ENCODE measurements at places on chromosomes 1 and 21. TPM values are rescaled to one million over a fixed set of nuclear protein-coding genes. Genes with fewer than 3 reads are reported as not detected.

TP53BP2 gene
- total RNA-seq: 1.5 TPM

SMIM12 gene
- 33.0 TPM for total RNA-seq

KRTAP11-1 gene
- not detected for total RNA-seq

YARS1 gene
- total RNA-seq: 159 TPM

PDC gene
- total RNA-seq: not detected

TRABD2B gene
- not detected for total RNA-seq

SERPINC1 gene
- 0.26 TPM for total RNA-seq

MROH9 gene
- not detected for total RNA-seq

MLLT11 gene
- 5.3 TPM for total RNA-seq

LEFTY2 gene
- not detected for total RNA-seq

TP73 gene
- total RNA-seq: 0.52 TPM

KRTAP19-4 gene
- not detected for total RNA-seq

DNA sequence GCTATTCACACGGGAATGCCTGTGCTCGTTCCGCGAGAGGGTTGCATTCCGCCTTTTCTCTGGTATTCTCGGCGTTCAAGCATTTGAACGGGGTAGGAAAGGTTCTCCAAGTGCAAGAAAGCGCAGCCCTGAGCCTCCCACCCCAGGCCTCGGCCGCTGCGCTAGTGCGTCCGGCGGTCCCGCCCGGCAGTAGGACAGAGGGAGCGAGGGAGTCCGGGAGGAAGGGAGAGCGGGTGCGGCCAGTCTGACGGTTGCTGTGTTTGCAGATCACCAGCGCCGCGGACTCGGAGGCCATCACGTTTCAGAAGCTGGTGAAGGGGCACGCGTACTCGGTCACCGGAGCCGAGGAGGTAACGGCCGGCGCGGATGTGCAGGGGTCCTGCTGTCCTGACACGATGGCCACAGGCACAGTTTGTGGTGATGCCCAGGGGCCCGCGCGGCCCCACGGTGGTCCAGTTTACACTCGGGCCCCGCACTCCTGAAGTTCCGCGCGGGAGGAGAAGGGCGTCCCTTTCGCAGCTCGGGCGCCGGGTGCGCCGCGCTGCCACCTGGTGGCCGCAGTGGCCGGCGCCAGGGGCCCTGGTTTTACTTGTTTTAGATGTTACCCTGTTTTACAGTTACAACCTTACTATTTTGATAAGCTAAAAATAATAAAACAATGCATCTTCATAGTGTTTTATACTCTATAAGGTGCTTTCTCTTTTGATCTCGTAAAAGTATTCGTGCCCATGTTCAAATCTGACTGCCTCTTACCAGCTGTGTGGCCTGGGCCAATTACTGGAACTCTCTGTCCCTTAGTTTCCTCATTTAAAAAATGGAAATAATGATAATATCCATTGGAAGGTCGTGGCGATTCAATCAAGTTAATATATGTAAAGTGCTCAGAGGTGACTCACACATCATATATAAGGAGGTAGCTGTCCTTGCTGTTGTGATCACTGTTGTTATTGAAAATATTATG lies 36.7 kb downstream of the CAPN2 start:
- no peak overlapping the region for H3K4me3 ChIP-seq

GRCh38 chr1:87170931-87171598 lies 157.6 kb upstream of the LMO4 start:
- DNase-seq: no peak
- no peaks in the 10 kb centered on the region for H3K36me3 ChIP-seq
- no peak overlapping the region for H3K4me3 ChIP-seq
- no peaks in the 10 kb centered on the region for H3K27me3 ChIP-seq
- no peak overlapping the region for H3K27ac ChIP-seq
- H3K4me1 ChIP-seq: peaks cover 3% of the 10 kb centered on the region

DNA sequence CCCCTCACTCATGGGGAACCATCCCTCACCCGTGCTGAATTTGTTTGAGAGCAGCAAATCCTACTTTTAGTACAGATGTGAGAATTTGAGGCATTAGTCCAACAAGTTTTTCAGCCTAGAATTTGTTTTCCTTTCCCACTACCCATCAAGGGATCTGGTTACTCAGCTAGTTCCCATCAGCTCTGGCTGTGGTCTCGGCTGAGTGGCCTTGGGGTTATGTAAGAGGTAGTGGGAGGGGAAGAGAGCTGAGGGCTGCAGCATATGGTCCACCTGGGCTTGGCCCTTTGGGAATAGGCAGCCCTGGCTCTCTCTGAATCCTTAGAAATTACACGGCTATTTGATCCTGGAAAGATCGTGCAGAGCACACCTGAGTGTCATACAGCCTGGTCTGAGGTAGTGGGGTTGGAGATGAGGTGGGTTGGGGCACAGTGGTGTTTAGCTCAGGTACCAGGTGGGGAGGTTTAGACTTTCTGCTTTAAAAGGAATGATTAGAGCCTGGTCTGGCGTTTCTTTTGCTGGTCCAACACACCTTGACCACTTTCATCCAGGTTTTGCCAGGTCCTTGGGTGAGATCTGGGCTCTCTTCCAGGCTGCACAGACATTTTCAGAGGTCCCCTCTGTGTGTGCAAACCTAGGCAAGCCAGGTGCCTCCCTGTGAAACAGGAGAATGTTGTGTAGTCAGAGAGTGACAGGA lies 4.2 kb downstream of the GSTM4 start:
- H3K4me3 ChIP-seq: no peak overlapping the region
- DNase-seq: peak; percentile 41
- H3K36me3 ChIP-seq: no peaks in the 10 kb centered on the region
- no peak overlapping the region for H3K27ac ChIP-seq
- H3K4me1 ChIP-seq: peaks cover 34% of the 10 kb centered on the region

GRCh38 chr1:36709869-36710481 lies 227.3 kb upstream of the CSF3R start:
- no peak overlapping the region for H3K4me3 ChIP-seq
- DNase-seq: no peak
- no peaks in the 10 kb centered on the region for H3K36me3 ChIP-seq
- H3K27me3 ChIP-seq: no peaks in the 10 kb centered on the region

GRCh38 chr1:195053478-195053877 lies 1554.8 kb downstream of the KCNT2 start:
- no peak overlapping the region for H3K4me3 ChIP-seq
- no peaks in the 10 kb centered on the region for H3K27me3 ChIP-seq
- no peak overlapping the region for H3K27ac ChIP-seq
- DNase-seq: no peak
- H3K36me3 ChIP-seq: no peaks in the 10 kb centered on the region

GRCh38 chr1:155527677-155528076 lies 34.9 kb downstream of the ASH1L start:
- H3K36me3 ChIP-seq: peaks cover 5% of the 10 kb centered on the region
- DNase-seq: no peak
- H3K4me1 ChIP-seq: peaks cover 78% of the 10 kb centered on the region
- peak overlapping the region; percentile 97 for H3K27ac ChIP-seq
- H3K4me3 ChIP-seq: no peak overlapping the region

GRCh38 chr1:117754061-117754969 lies 148.5 kb downstream of the TENT5C start:
- peak; percentile 68 for DNase-seq
- H3K36me3 ChIP-seq: no peaks in the 10 kb centered on the region
- H3K4me3 ChIP-seq: no peak overlapping the region
- H3K27me3 ChIP-seq: no peaks in the 10 kb centered on the region
- H3K4me1 ChIP-seq: peaks cover 6% of the 10 kb centered on the region

GRCh38 chr1:50378770-50379169 lies 44.5 kb downstream of the DMRTA2 start:
- no peaks in the 10 kb centered on the region for H3K36me3 ChIP-seq
- H3K27ac ChIP-seq: no peak overlapping the region
- no peak for DNase-seq
- no peak overlapping the region for H3K4me3 ChIP-seq
- no peaks in the 10 kb centered on the region for H3K4me1 ChIP-seq

DNA sequence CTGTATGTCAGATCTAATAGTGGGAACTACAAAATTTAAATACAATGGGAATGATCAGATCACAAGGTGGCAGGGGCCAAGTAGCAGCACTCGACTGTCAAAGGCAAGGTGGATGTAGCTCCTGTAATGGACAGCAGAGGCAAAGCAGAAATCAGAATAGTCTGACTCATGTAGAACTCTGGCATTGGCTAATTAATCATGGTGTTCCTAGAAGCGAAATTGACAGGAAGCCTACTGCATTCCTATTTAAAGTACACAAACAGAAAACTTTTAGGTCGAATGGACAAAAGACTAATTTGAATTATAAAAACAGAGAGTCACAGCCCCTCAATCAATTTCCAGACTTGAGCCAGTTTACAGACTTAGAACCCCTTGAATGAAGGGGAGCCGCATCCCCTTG lies 17.4 kb upstream of the IL12RB2 start:
- H3K27ac ChIP-seq: no peak overlapping the region
- H3K4me3 ChIP-seq: no peak overlapping the region
- H3K4me1 ChIP-seq: peaks cover 3% of the 10 kb centered on the region
- DNase-seq: peak; percentile 38

- no peak within 1 kb of the TSS for H3K27ac ChIP-seq
- H3K27me3 ChIP-seq: no peaks in the 10 kb centered on the region
- H3K36me3 ChIP-seq: no peaks in the 10 kb centered on the region
These were observed at the start of gene PYHIN1 for GRCh38 chr1:158931055-158931737. TSS of gene PYHIN1 (plus strand) at chr1:158931552. CDS start at chr1:158936911, 5,359 bp downstream.

DNA sequence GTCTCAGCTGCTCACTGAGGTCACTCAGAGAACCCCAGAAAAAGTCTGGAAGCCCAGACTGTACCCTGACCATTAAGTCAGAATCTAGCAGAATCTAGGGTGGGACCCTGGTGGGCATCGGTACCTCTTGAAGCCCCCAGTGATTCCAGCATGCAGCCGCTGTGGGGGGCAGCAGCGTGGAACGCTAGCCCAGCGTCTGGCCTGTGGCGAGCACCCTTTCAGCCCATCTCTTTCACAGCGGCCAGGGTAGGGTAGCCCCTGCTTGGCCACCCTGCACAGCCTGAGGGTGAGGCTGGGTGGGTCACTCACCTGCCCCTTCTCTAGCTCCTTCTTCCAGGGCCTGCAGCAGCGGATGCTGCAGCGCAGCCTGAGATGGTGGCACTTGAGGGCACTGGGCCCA lies 16.3 kb downstream of the C1orf167 start:
- no peak for DNase-seq
- no peaks in the 10 kb centered on the region for H3K27me3 ChIP-seq
- no peak overlapping the region for H3K27ac ChIP-seq
- no peaks in the 10 kb centered on the region for H3K4me1 ChIP-seq
- H3K4me3 ChIP-seq: no peak overlapping the region

GRCh38 chr1:33424205-33424604 lies 6.7 kb downstream of the PHC2 start:
- H3K36me3 ChIP-seq: no peaks in the 10 kb centered on the region
- H3K27ac ChIP-seq: no peak overlapping the region
- H3K27me3 ChIP-seq: no peaks in the 10 kb centered on the region
- DNase-seq: no peak
- H3K4me1 ChIP-seq: peaks cover 15% of the 10 kb centered on the region
- H3K4me3 ChIP-seq: no peak overlapping the region

- no peak overlapping the region for H3K27ac ChIP-seq
- no peaks in the 10 kb centered on the region for H3K36me3 ChIP-seq
- no peak overlapping the region for H3K4me3 ChIP-seq
- no peak for DNase-seq
These were observed 1.4 kb downstream of the IFFO2 start for GRCh38 chr1:18955131-18955440.

GRCh38 chr1:37469386-37469785 lies 5.0 kb upstream of the ZC3H12A start:
- no peaks in the 10 kb centered on the region for H3K27me3 ChIP-seq
- H3K4me3 ChIP-seq: no peak overlapping the region
- peaks cover 9% of the 10 kb centered on the region for H3K4me1 ChIP-seq
- no peak for DNase-seq
- no peaks in the 10 kb centered on the region for H3K36me3 ChIP-seq

- no peak overlapping the region for H3K27ac ChIP-seq
- no peaks in the 10 kb centered on the region for H3K27me3 ChIP-seq
- DNase-seq: no peak
- H3K36me3 ChIP-seq: peaks cover 32% of the 10 kb centered on the region
- H3K4me3 ChIP-seq: no peak overlapping the region
These were observed 16.6 kb upstream of the TMEM35B start for GRCh38 chr1:35001743-35002142.

DNA sequence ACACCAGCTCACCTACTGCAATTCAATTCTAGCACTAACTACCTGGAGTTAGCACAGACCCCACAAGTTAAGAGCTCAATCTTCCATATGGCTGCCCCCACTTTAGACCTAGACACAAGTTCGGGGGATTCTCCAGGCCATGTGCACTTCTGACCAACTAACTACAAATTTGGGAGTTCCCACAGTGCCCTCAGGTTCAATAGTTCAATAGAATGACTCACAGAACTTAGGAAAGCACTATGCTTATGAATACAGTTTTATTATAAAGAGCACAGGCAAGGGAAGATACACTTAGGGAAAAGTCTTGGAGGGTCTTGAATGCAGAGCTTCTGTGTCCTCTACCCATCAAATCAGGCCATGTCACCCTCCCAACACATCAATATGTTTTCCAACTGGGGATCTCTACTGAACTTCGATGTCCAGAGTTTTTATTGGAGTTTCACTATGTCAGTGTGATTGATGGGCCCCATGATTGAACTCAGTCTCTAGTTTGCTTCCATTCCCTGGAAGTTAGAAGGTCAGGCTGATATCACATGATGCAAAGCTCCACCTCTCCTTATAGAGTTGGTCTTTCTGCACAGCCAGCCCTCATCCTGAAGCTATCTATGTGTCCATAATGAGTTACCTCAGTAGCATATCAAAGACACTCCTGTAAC lies 46.1 kb downstream of the RAVER2 start:
- H3K4me3 ChIP-seq: no peak overlapping the region
- H3K36me3 ChIP-seq: no peaks in the 10 kb centered on the region
- H3K4me1 ChIP-seq: no peaks in the 10 kb centered on the region
- no peak overlapping the region for H3K27ac ChIP-seq

- H3K27me3 ChIP-seq: no peaks in the 10 kb centered on the region
- no peak for DNase-seq
- no peaks in the 10 kb centered on the region for H3K36me3 ChIP-seq
- no peak overlapping the region for H3K4me3 ChIP-seq
- no peak overlapping the region for H3K27ac ChIP-seq
These were observed 125.5 kb downstream of the ADAMTS1 start for GRCh38 chr21:26719750-26720149.

DNA sequence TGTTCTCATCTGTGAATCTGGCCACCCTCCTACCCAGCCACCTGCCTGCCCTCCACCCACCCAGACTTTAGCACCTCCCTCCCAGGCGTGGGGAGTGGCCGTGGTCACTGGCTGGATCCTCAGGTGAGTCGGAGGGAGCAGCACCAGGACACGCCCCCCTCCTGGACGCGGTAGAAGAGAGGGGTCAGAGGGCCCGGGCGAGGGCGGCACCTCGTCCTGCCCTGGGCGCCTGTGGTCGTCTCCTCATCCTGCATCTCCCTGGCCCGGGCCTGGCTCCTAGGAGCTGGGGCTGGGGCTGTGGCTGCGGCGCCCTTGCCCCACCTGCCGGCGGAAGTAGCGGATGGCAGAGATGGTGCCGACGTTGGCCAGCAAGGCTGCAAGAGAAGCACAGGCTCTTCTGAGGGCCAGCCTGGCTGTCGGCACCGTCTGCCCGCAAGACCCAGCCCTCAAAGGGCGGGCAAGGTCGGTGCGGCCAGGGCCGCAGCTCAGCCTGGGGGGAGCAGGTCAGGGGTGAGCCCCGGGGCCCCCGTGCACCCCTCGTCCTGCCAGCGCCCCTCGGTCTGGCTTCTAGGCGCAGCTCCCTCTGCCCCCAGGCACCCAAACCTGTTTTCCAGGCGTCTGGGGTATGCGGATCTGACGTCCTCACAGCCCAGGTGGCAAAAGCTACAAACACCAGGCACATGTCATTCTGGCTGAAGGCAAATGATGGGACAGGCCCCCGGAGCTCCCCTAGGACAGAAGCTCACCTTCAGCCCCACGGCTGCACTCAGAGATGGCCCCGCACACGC lies 5.8 kb downstream of the PERM1 start:
- no peaks in the 10 kb centered on the region for H3K27me3 ChIP-seq
- H3K36me3 ChIP-seq: no peaks in the 10 kb centered on the region
- peak; percentile 91 for DNase-seq
